ENCODE measurements at places on chromosomes 7 and 10.

- DNase-seq: peak; percentile 69
These were observed 13.1 kb downstream of the LHFPL3 start for GRCh38 chr7:104341546-104341945.

GRCh38 chr10:109933984-109934565 lies 10.8 kb upstream of the XPNPEP1 start:
- no peak for DNase-seq

- DNase-seq: no peak
These were observed 53.0 kb upstream of the AGR3 start for GRCh38 chr7:16934722-16935340.

DNA sequence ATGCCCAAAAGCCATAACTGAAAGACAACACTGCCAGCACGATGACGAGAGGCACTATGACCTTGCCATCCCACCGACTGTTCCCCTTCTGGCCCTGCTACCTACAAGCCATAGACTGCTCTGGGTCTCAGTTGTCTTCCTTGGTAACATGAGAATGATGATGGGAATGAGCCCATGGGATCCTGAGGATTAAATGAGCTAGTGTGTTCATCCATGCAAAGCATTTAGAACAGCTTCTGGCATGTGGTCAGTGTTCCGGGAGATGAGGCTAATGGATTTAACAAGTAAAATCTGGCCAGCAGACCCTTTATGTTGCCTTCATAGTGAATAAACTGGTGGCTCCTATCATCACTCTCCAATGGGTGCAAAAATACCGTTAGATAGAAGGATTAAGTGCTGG lies 62.4 kb upstream of the WDR11 start:
- no peak for DNase-seq

- DNase-seq: no peak
These were observed 270.3 kb upstream of the SORCS1 start for GRCh38 chr10:107434854-107435253.

DNA sequence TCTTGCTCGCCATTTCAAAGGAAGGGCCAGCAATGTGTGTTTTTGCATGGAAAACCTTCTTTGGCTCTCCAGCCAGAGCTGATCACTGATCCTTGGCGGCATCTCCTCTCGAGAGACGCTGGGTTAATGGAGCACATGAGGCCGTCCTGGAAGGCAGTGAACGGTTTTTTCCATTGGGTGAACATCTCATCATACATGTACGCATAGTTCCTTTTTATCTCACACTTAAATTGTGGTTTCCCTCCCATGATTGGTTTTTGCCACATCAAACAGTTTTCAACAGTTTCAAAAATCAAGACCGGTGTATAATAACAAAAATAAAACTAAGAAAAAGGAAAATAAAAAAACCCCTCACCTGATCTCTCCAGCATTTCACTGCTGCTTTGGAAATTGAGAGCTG lies 276.4 kb downstream of the TCF7L2 start:
- no peak for DNase-seq

- DNase-seq: no peak
These were observed 217.7 kb downstream of the TMEM178B start for GRCh38 chr7:141291541-141291940.

DNA sequence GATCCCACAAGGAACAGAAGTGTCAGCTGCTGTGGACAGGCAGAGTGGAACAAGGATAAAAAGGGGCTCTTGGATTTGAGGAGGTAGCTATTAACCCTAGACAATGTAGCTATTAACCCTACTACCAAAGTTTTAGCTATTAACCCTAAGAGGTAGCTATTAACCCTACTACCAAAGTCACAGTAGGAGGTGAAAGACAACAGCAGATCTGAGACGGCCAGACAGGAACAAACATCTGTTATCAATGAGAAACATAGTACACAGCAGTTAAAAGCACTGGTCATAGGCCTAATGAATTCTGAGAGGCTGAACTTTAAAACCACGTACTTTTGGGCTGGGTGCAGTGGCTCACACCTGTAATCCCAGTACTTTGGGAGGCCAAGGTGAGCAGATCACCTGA lies 11.9 kb downstream of the ERCC6 start:
- DNase-seq: no peak

DNA sequence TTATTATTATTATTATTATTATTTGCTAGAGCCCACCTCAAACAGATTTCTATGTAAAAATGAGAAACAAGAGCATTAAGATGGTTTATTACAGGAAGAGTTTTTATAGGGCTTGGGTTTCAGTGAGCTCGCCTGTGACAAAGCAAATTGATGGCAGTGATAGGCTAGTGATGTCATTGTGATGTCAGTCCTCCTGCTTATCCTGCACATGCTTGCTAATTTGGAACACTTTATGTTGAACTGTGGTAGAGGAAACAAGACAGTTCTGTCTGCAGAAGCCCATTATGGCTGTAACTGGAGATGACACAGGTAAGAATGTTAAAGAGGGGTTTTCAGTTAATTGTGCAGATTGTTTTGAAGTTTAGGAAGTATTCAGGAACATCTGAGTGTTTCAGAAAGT lies 68.3 kb downstream of the CREM start:
- DNase-seq: peak; percentile 33

- no peak for DNase-seq
These were observed 267.1 kb downstream of the ELMO1 start for GRCh38 chr7:37181550-37181932.

DNA sequence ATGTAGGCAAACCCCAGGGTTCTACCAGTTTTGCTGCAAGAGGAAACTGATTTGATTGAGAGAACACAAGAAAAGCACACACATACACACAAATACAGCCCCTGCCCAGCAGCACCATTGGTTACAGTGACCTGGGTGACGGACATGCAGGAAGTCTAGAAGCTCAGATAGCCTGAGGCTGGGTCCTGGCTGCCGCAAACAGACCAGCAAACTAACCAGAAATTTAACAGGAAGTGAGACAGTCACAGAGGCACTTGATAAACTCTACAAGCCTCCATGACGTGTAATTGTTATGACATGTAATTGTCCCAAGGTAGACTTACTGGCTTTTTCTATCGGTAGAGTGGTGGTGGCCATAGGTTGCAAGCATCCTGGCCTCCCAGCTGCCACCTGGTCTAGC lies 58.9 kb downstream of the PRKAR2B start:
- DNase-seq: peak; percentile 79

GRCh38 chr10:131137223-131137622 lies 174.3 kb downstream of the TCERG1L start:
- DNase-seq: no peak

Measured in SK-N-SH (cell line).